GM06990 (cell line): ENCODE measurements at places on chromosomes 16 and 17.

DNA sequence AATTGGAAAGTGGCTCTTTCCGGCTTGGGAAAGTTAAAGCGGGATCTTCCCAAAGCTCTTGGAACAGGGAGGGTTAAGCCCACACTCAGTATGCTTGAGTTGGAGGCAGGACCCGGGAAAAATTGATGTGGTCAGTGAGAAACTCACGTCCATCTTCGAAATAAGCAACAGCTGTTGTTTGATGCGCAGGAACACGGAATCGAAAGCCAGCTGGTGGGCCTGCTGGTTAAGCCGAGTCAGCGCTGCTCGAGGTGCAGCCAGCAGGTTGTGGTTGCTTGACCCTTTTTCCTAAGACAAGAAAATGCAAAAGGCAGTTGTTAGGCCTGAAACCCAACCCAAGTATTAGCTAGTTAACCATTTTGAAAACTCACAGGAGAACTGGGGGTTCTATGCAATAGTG lies 49.4 kb downstream of the COG7 start:
- DNase-seq, result no peak

GRCh38 chr17:56289321-56289720 lies 136.0 kb downstream of the ANKFN1 start:
- DNase-seq, result no peak

GRCh38 chr17:10200645-10201044 lies 2.2 kb upstream of the GAS7 start:
- no peak for DNase-seq

DNA sequence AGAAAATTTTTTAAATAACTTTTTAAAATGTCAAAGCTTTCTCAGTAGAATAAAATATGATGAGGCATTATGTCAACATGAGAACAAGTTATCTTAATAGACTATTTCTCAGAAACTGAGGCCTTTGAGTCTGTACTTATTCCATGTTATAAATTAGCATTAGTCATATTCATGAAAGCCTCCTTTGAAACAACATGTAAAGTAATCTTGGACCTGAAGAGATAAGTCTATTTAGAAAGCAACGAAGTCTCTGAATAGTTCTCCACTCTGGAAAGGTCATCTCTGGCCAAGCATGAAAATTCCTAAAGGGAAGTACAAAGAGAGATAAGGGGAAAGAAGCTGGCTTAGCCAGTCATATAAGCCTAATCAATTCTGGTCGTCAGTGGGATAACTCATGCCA lies 150.8 kb downstream of the CYB561 start:
- DNase-seq, result no peak

- no peak for DNase-seq
These were observed 11.0 kb downstream of the P3H4 start for GRCh38 chr17:41800601-41801373.
